ENCODE measurements at places on chromosomes 7 and 10.
A peak's percentile ranks its signal among the peaks of the same experiment; 100 is the strongest.

DNA sequence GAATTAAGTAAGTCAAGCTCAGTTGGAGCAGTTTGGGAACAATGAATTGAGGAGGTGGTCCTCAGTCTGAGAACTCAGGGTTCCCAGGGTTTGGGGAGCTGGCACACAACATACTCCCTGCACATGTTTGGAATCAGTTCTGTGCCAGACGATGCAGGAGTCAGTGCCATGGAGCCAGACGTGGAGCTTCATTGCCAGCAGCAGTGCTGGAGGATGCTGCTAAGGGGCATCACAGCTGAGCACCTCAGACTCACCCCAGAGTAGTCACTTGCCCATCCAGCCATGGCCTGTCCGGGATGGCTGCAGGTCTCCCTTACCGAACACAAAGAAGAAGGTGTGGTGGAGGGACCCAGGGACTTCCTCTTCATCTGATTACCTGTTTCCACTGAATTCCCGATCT, 7.9 kb downstream of the GIMAP5 start:
- no peak for DNase-seq

DNA sequence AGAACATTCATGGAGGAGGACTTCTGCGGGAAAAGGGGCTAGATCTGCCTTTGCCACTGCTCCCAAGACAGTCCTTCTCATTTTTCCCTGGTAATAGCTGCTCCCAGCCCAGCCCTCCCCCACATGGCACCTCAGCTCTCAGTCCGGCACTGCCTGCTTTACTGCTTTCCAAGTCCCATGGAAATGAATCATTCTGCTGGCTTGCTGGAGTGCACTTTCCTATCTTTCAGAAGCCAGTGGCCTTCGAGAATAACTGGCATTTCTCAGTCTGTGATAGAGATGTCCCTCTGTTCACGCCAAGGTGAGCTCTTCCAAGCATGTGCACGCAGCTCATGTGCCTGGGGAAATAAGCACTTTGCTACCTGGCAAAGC, 61.4 kb downstream of the SYPL1 start:
- no peak for DNase-seq

DNA sequence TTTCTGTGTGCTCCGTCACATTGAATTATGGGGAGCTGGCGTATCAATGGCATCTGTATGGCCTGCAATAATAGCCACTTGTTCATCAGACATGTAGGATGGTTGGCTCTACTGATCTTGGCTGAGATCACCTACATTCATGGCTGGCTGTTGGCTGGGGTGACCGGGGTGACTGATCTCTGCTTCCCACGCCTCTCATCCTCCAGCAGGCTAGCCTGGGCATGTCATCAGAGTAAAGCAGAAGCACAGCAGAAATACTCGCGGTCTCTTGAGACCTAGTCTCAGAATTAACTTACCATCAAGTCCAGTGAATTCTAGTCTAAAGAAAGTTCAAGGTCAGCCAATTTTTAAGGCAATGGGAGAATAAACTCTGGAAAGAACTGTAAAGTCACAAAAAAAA, 257.7 kb upstream of the GLI3 start:
- no peak for DNase-seq

GRCh38 chr10:77494327-77494726, 143.3 kb downstream of the KCNMA1 start:
- DNase-seq: no peak

GRCh38 chr10:73997461-73997786, 492 bp upstream of the VCL start:
- DNase-seq: no peak

DNA sequence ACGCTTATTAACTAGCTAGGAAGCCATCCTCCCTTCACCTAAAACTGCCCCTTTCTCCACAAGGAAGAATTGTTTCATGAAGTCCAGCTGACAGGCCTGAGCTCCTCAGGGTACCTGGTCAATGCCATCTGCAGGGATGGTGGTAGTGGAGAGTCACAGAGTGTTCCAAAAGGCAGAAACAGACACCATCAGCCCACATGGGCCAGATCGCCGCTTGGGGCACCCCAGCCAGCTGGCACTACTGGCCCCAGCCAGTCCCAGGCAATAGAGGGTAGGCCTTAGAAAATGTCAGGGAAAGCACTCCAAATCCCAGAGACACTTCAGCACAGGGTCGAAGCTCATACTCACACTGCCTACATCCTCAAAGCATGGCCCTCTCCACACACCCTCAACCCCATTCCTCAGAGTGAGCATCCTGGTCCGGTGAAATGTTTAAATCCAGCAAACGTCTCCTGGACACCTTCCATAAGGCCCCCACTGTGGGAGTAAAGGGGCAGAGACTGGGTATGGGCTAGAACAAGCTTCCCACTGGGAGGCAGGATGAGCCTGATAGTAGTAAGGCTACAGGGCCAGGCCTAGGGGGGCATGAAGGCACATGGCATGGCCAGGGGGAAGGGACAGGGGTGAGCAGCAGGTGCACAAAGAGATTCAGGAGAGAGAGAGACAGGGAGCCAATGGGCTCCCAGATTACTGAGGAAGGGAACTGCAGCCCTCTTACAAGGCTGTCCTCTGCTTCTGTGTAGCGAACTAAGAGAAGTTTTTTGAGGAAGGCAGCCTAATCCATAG, 1.9 kb downstream of the LRRC20 start:
- DNase-seq: no peak

- DNase-seq: no peak
These were observed 122.4 kb upstream of the KIAA1217 start for GRCh38 chr10:24086296-24087086.

DNA sequence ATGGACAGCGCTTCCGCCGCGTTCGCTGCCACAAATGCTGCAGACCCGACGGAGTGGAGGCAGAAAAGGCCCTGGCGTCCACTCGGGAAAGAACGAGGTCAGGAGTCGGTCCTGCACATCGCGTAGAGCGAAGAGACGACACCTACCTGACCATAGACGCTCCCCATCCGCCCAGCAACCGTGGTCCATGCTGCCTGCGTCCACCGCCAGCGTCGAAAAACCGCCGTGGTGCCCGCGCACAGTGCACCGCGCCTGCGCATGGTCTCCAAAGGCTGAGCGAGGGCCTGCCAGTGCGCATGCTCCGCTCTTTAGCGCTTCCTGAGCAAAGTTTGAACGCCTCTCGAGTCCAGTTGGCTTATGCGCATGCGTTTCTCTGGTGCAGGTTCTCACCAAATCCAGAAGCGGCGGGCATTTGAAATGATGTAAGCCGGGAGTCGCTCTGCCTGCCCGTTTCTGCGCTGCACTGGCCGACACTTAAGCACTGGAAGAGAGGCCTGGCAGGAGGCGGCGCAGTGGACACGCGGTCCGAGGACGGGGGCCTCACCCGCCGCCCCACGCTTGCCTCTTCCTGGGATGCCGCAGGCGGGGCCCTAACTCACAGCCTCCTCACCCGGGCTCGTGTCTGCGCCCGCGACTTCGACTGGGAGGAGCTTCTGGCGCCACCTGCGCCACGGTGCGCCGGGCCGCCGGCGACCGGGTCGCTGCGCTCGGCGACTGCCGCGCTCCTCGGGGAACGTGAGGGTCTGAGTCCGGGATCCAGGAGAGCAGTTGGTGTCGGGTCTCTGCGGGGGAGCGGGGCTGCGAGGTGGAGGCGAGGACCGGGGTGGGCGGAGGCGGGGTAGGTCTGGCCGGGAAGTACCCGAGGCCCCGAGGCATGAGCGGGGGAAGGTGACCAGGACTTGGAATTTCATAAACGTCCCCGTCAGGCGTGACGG, at the start of gene FAM24B:
FAM24B (minus strand) TSS at position 243 of the 935 bp plus-strand sequence. CDS start 29,066 bp downstream, outside the sequence.
- DNase-seq: peak; percentile 66

- DNase-seq: no peak
These were observed 15.0 kb downstream of the GIMAP8 start for GRCh38 chr7:150465414-150465813.

GRCh38 chr10:30829901-30830300, 200.3 kb upstream of the LYZL2 start:
- DNase-seq: no peak

DNA sequence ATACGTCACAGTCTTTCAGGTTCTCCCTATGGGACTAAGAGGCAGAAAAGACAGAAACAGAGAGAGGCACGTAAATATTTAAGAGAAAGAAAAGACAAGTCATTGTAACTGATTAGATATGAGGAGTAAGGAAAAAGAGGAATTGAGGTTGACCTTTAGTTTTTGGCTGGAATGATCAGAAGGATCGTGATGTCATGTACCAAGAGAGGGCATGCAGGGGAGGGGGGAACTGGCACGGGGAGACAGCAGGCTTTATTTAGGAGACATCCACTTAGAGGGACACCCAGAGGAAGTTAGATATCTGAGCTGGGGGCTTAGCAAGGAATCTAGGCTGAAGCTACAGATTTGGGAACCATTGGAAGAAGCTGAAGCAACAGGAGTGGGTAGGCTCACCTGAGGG, 9.2 kb upstream of the LRRC20 start:
- no peak for DNase-seq

DNA sequence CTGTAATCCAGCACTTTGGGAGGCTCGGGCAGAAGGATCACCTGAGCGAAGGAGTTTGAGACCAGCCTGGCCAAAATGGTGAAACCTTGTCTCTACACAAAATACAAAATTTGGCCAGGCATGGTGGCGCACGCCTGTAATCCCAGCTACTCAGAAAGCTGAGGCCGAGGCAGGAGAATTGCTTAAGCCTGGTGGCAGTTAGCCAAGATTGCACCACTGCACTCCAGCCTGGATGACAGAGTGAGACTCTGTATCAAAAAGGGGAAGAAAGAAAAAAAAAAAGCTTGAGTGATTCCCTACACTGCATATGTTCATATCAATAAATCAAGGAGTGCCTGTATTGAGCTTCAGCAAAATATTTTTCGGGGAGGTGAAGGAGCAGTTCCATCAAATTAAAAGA, 45.8 kb upstream of the SRRM3 start:
- DNase-seq: no peak

- no peak for DNase-seq
These were observed 15.2 kb downstream of the OAT start for GRCh38 chr10:124403548-124403947.

GRCh38 chr7:85023066-85023712, 163.7 kb downstream of the SEMA3D start:
- no peak for DNase-seq

GRCh38 chr10:129727495-129727894, 236.6 kb downstream of the EBF3 start:
- DNase-seq: no peak

- DNase-seq: no peak
These were observed 712.5 kb upstream of the ANKRD30A start for GRCh38 chr10:36412942-36413341.

GRCh38 chr7:159098811-159099655, 45.6 kb downstream of the VIPR2 start:
- no peak for DNase-seq

GRCh38 chr10:9811601-9812000, 1206.1 kb upstream of the CELF2 start:
- DNase-seq: no peak

GRCh38 chr10:73097305-73097670, 622 bp upstream of the P4HA1 start:
- no peak for DNase-seq

GRCh38 chr10:74072503-74072902, 74.6 kb downstream of the VCL start:
- no peak for DNase-seq

GRCh38 chr7:116142850-116143249, 67.5 kb upstream of the TES start:
- DNase-seq: no peak

- DNase-seq: no peak
These were observed 4.6 kb downstream of the H2BK1 start for GRCh38 chr7:151205730-151206129.

DNA sequence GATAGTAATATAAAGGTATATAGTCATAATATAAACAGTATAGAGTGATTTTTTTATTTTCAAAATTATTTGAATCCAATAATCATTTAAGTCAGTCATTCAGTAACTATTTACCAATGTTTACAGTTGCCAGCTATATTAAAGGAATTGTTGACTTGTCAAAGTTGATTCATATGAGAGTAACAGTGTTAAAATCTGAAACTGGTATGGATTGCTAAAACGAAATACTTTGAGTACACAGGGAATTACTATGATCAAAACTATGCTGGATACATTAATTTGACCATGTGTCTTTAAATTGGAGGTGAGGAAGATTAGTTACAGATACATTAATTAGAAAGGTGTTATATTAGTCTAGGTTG, 282.6 kb downstream of the ADK start:
- DNase-seq: no peak

DNA sequence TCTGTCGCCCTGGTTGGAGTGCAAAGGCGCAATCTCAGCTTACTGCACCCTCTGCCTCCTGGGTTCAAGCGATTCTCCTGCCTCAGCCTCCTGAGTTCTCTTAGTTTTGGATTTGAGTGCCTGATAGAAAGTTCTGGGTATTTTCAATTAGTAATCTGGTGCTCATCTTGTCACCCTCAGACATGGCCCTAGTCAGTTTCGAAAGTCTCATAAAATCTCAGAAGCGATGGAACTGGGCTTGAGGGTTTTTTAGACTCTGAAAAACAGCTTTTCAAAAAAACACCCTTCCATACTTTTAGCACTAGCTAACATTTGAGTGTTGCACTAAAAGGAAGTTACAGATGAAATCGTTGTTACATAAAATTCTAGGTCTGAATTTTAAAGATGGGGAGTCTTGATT, 9.4 kb upstream of the PIP4K2A start:
- no peak for DNase-seq

- no peak for DNase-seq
These were observed 13.0 kb downstream of the MXI1 start for GRCh38 chr10:110220398-110220797.

- DNase-seq: no peak
These were observed 23.9 kb upstream of the SEPHS1 start for GRCh38 chr10:13371897-13372470.

- DNase-seq: no peak
These were observed 208.9 kb upstream of the INHBA start for GRCh38 chr7:41911792-41912191.

- DNase-seq: peak; percentile 46
These were observed 598 bp downstream of the MCMBP start for GRCh38 chr10:119871881-119872609.

GRCh38 chr10:7593905-7594304, 72.9 kb downstream of the ITIH5 start:
- no peak for DNase-seq

DNA sequence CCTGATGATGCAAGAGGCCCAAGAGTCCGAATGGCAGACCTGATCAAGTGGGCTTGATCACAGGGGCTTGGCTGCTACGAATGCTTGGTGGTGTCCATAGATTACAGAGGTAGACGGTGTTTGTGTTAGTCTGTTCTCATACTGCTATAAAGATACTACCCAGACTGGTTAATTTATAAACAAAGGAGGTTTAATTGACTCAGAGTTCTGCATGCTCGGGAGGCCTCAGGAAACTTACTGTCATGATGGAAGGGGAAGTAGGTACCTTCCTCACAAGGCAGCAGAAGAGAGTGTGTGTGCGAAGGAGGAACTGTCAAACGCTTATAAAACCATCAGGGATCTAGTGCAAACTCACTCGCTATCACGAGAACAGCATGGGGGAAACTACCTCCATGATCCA, 268.9 kb upstream of the KLF6 start:
- no peak for DNase-seq

GRCh38 chr7:130491841-130492522, at the start of gene MEST:
TSS of gene MEST (plus strand) at chr7:130492085. CDS start at chr7:130492314, 229 bp downstream.
- DNase-seq: peak; percentile 19

- no peak for DNase-seq
These were observed 332.5 kb downstream of the PTPRN2 start for GRCh38 chr7:158255156-158255555.
